ENCODE measurements at places on chromosomes 11 and 22.

GRCh38 chr11:118907051-118908042, 18.4 kb downstream of the BCL9L start:
- peak; percentile 88 for DNase-seq

DNA sequence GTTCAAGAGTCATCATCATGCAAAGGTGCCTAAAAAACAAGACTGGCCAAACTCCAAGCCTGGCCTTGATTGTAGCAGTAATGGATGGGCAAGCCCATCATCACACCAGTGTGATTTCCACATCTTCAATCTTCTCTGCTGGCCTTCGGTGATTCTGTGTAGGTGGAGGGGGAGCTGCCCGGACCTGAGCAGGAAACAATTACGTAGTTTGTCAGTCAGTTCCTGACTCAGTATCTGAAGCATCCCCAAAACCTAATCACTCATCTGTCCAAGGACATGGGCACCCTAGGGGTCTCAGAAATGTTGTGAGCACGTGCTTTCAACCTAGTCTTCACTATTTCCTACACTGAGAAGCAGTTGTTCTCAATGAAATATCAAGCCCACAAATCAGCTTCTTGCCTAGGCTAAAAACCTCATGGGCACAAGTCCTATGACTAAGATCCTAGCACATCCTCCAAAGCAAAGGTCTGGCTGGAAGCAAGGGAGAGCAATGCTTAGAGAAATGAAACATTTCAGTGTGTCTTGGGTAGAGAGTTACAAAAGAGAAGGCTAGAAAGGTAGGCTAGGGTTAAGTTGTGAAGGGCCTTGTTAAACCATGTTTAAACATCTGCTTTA, 24.6 kb downstream of the ATG16L2 start:
- DNase-seq, result no peak

GRCh38 chr22:47035425-47035881, 273.0 kb downstream of the TBC1D22A start:
- no peak for DNase-seq

DNA sequence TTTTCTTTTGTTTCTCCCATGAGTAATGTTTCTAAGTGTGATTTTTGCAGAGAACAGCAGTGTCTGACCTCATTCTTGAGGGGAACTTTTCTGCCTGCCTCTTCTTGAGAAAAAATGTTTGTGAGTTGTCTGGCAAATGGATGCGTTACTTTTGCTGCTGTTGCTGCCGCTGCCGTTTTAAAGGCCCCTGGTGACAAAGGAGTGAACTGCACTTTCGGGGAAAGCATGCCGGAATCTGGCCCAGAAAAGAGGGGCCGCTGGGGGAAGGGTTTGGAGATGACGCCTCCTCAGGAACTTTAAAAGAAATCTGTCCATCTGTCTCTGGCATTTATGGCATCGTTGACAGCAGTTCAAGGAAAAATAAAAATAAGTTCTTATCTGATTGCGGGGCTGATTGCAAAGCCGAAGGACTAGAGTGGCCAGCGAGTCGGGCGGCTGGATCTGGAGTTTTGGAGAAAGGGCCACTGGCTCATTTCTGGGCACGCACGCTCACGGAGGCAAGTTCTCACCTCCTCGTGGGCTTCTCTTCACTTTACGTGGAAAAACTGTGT, 16.5 kb downstream of the ZBTB16 start:
- peak; percentile 70 for DNase-seq

DNA sequence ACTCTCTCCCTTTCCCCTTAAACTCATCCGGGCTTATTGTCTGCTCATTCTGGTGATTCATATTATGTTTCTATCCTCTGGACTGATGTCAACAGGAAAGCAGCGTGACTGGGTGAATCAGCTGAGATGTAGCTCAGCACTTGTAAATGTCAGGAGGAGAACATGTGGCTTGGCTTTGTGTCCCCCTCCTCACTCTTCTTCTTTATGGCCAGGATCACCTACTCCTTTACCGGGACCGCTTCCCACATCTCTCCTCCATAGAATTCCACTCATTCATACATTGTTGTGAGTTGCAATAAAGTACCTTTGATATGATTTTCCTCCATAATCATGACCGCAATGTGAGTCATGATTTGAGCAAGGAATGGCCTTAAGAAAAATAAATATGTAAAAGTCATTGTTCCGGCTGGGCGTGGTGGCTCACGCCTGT, 15.8 kb upstream of the SYN3 start:
- DNase-seq, result no peak

DNA sequence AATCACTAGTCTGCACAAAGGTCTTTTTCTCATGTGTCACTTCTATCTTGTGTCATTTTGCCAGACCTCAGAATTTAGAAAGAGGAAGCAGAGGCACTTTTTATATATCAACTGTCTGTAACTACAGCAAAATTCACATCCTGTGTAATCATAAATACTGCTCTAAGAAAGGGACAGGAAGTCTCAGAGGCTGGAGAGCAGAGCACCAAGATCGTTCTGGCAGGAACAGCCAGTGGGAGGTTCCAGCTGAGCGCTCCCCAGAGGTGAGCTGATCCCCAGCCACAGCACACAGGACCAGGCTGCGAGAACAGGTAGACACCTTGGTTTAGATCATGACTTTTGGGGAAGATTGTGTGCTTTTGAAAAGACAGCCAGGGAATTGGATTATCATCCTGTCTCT, at the start of gene MS4A7:
Gene MS4A7, plus strand, starts transcription at position 179 of the 400 bp plus-strand sequence. CDS start 4,610 bp downstream, outside the sequence.
- peak; percentile 24 for DNase-seq

GRCh38 chr22:36222887-36223450, 16.4 kb downstream of the APOL2 start:
- no peak for DNase-seq

DNA sequence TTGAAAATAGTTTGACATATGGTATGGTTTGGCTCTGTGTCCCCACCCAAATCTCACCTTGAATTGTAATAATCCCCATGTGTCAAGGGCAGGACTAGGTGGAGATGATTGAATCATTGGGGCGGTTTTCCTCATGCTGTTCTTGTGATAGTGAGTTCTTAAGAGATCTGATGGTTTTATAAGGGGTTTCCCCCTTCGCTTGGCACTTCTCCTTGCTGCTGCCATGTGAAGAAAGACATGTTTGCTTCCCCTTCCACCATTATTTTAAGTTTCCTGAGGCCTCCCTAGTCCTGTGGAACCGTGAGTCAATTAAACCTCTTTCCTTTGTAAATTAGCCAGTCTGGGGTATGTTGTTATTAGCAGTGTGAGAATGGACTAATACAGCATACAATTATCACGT, 7.7 kb downstream of the KCTD21 start:
- DNase-seq, result no peak

- DNase-seq, result no peak
These were observed 176.7 kb downstream of the SOX6 start for GRCh38 chr11:16179676-16180075.

DNA sequence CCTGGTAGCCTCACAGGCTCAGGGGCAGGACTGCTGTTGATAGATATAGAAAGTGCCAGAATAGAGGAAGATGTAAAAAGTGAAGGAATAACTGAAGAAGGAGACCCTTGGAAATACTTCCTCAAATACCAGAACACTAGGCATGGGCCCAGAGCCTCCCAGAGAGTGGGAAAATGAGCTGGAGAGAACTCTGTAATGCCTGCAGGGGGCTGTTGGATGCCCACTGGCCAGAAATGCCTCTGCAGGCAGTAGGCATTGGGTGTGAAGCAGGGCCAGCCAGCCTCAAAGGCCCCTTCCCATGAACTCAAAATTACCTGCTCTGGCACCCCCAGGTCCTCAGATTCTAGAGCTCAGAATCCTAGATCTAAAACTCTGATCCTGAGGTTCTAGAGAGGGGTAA, 15.1 kb downstream of the P2RY2 start:
- DNase-seq, result no peak

DNA sequence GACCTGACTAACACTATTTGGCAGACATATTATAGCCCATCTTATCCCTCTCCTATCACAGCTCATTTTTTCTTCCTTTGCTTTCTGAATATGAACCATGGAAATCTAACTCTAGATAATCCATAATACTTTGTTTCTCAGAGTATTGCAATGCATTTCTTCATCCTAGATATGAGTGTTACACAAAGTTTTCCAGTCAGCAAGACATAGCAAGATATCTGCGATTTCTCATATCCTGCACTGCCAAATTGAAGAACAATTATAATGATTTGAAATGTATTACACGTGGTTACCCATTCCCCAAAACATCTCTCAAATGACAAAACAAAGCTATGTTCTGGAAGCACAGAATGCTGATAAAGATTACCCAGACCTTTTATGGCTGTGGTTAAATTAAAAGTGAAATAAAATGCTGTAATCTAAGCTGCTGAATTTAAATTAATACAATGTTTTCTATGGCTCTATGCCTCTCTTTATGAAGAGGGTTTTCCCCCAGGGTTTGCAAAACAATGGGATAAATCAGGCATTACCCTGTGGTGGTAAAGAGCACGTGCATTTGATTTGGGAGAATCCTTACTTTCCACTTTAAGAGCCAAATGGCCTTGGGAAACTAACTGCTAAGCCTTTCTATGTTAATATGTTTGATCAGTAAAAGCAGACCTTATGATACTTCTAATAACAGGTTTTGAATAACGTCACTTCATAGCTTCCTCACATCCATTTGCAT, 1291.0 kb upstream of the CNTN5 start:
- no peak for DNase-seq

- DNase-seq, result no peak
These were observed 259.1 kb upstream of the PLET1 start for GRCh38 chr11:112519751-112520150.

- DNase-seq, result no peak
These were observed 26.3 kb downstream of the NLRP14 start for GRCh38 chr11:7046474-7047175.

DNA sequence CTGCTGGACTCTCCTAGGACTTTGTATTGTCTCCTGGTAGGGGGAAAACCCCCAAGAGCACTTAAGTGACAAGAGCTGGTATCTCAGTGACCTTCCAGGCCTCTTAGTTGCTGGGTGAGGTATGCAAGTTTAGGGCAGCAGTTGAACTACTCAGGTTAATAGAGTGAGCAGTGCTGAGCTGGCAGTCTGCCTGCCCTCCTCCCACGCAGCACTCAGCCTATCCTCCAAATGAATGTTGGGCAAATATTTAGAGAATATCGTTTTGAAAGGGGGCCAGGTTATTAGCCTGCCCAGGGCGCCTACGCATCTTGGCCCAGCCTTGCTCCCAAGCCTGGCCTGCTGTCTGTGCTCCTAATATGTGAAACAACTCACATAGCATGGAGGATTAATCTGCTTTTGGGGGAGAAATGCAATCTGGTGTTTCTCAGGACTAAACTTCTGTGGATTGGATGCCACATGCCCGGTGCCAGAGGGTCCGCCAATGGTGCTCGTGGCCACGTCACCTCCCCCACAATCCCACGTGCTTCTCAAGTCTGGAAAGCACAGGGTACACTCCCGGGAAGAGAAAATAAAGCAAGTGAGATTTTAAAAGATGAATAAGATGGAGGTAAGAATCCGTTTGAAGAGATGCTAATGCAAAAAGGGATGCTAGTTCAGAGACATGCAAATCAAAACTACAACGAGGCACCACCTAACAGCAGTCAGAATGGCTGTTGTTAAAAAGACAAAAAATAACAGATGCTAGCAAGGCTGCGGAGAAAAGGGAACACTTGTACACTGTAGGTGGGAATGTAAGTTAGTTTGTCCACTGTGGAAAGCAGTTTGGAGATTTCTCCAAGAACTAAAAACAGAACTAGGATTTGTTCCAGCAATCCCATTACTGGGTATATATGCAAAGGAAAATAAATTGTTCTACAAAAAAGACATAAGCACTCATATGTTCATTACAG, 67.7 kb downstream of the SPON1 start:
- DNase-seq, result no peak

DNA sequence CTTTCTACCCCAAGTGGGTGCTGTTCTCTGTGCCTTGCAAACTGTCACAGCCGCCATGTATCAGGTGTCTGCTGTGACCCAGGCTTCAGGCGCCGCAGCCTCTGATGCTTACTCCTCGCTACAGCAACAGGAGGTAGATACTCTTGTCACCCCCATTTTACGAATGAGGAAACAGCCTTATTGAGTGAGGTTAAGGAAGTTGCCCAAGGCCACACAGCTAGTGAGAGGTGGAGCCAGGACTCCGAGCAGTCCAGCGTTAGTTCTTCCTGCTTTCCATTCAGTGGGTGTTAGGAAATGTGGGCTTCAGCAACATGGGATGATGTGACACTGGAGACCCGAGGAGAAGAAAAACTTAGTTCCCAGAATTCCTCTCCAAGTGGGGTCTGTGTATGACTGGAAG, 14.3 kb downstream of the RNF215 start:
- DNase-seq, result peak; percentile 29

DNA sequence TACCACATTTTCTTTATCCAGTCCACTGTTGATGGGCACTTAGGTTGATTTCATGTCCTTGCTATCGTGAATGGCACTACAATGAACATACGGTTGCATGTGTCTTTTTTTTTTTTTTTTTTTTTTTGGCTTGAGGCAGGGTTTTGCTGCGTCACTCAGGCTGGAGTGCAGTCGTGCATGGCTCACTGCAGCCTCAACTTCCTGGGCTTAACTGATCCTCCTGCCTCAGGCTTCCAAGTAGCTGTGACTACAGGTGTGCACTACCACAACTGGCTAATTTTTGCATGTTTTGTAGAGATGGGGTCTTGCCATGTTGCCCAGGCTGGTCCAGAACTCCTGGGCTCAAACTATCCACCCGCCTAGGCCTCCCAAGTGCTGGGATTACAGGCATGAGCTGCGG, 1.5 kb upstream of the CCDC90B start:
- no peak for DNase-seq

- no peak for DNase-seq
These were observed 41.9 kb downstream of the MYEOV start for GRCh38 chr11:69335781-69336405.

DNA sequence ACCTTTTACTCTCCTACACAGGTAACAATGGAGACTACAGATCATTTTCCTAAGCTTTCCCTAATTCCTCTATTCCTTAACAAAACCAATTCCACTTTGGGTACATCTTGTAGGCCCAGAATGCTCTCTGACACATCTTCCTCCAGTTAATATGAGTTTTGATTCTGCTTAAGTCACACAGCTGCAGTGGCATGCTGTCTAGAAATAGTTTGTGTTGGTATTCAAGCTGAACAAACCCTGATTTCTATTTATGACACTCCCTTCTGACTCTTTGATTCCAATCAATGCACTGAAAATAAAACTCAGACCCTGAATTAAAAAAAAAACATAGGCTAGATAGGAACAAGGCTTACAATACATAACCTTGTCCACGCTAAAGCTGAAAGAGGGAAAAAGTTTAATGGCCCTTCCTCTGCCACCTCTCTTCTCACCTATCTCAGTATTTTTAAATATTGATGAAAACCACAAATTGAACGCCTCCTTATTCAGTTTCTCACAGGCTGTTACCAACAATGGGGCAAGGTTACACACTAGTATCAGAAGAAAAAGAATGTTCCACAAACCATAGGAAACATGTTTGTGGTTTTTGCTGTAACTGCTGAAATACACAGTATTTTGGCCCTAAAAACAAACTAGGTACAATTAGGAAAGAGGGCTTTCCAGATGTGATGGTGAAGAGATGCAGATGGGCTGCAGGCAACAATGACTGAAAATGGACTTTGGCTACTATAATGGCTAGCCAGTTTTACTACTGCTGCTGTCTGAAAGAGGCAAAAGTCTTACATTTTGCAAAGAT, 35.7 kb upstream of the GAB2 start:
- DNase-seq, result no peak

- DNase-seq, result no peak
These were observed 14.4 kb downstream of the TSKU start for GRCh38 chr11:76797341-76798201.

- DNase-seq, result no peak
These were observed 57.6 kb upstream of the OLFML1 start for GRCh38 chr11:7427733-7428132.

GRCh38 chr22:42873356-42873755, 16.3 kb upstream of the ARFGAP3 start:
- DNase-seq, result no peak

- no peak for DNase-seq
These were observed 3.5 kb downstream of the CRYBB1 start for GRCh38 chr22:26614322-26614721.

GRCh38 chr11:71355281-71355680, 92.9 kb downstream of the DHCR7 start:
- no peak for DNase-seq
